WTC11 (cell line): ENCODE measurements at places on chromosomes 7 and 10.

- no peak for DNase-seq
Measured at GRCh38 chr10:17064435-17064834, 65.2 kb downstream of the CUBN start.

DNA sequence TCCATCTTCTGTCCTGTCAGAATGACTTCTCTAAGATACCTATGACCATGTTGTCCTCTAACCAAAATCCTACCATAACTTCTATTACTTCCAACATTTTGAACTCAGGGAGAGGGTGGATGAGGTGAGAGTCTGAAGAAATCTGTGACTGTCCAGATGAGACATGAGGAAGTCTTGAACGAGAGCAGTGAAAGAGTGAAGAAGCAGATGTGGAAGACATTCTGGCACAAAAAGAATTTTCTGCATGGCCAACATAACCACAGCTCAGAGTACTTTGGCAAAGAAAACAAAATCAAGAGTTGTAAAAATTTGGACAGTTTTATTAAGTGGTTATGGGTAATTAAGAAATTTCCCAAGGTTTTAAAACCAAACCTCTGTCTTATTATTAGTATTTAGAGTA lies 141.6 kb downstream of the CPEB3 start:
- DNase-seq = no peak

- DNase-seq = no peak
Measured at GRCh38 chr7:55044791-55045190, 26.0 kb downstream of the EGFR start.

DNA sequence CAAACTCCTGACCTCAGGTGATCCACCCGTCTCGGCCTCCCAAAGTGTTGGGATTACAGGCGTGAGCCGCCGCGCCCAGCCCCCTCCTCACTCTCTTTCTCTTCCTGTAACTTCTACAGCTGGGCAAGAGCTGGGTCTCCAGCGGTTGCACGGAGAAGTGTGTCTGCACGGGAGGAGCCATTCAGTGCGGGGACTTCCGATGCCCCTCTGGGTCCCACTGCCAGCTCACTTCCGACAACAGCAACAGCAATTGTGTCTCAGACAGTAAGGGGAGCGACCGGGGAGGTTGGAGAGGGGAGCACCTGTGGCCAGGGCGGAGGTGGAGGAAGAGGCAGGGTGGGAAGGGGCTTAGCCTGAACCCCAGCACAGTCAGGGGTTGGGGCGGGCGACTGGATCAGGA lies 41.4 kb downstream of the EPHB4 start:
- peak; percentile 45 for DNase-seq

GRCh38 chr7:51772190-51772589 lies 455.6 kb upstream of the COBL start:
- DNase-seq = no peak

DNA sequence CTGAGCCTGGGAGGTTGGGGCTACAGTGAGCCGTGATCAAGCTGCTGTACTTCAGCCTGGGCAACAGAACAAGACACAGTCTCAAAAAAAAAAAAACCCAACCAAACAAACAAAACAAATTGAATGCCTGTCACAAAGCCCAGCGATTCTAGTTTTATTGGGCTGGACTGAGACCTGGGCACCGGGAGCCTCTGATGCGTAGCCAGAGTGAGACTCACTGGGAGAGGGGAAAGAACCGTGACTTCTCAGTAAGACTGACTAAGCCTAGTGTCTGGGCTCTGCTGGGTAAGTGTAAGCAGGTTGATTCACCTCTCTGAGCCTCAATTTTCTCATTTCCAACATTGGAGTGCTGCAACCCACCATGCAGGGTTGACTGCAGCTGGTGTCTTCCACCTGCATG lies 10.1 kb upstream of the LEP start:
- DNase-seq = no peak

GRCh38 chr10:130807096-130807495 lies 504.4 kb downstream of the TCERG1L start:
- no peak for DNase-seq

DNA sequence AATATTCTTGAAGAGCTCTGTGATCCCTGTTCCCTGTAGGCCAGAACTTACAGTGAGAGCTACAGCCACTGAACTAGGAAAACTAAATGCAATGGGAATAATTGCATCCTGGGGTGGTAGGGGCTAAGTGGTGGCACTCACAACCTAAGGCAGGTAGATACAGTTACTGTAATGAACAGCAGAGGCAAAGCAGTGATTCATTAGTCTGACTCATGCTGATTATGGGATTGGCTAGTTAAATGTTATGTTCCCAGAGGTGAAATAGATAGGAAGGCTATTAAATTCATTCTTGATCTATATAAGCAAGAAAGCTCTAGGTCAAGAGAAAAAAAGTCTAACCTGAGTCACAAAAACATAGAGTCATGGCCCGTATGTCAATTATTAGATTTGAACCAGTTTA lies 173.1 kb upstream of the MALRD1 start:
- no peak for DNase-seq

- DNase-seq = no peak
Measured at GRCh38 chr7:139702313-139702731, 75.5 kb downstream of the HIPK2 start.

- DNase-seq = no peak
Measured at GRCh38 chr7:46315891-46316290, 394.8 kb upstream of the IGFBP3 start.

GRCh38 chr7:128939861-128940410 lies 2.2 kb downstream of the IRF5 start:
- no peak for DNase-seq

GRCh38 chr7:138072726-138073125 lies 3.5 kb upstream of the AKR1D1 start:
- peak; percentile 16 for DNase-seq

DNA sequence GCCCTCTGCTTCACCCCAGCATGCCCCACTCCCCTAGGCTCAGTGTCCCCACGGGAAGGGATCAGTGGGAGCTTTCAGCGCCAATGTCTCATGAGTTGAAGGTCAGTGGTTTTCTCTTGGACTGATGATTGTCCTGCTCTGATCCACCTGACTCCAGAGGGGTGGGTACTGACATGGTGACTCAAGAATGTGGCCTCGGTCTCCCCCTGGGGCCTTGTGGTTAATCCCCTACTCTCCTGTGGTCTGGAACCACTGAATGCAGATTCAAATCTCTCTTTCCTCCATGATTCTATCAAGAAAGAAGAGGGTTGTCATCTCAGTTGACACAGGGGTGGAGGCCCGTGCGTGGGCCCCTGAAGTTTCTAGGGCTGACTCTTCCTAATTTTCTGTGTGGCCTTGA lies 176.9 kb downstream of the RPS24 start:
- DNase-seq = no peak

DNA sequence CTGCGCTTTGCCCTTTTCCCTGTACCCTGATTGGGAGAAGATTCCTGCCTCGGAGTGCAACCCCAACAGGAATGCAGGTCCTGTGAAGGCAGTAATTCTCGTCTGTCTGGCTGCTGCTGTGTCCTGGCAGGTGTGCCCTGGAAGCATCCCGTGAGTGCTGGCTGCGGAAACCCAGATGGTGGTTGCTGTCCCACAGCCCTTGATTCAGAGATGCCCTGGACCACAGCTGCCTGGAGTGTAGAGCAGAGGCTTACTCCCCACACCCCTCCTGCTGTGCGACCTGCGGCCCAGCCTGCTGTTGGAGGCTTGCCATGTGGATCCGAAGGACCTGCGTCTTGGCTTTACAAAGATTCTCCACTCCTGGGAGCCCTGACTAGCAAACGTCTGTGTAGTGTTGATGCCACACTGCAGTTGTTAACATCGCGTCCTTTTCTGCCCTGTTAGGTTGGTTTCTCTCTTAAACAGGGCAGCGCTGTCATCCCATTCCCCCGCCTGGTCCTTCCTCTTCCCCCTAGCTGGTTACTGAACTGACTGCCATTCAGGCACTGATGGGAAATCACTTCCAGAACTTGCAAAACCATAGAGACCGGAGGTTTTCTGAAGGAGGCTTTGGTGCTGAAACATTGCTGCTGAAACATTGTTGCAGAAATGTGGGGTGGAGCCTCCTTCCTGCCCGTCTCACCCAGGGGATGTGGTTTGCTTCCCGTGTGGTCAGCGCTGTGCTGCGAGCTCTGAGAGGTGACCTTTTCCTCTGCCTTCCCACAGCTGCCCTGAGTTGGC lies 53.3 kb downstream of the DNAJB6 start:
- DNase-seq = no peak

- DNase-seq = no peak
Measured at GRCh38 chr10:133139551-133140065, 20.4 kb upstream of the KNDC1 start.

- DNase-seq = no peak
Measured at GRCh38 chr7:106216923-106217542, 67.8 kb downstream of the NAMPT start.

DNA sequence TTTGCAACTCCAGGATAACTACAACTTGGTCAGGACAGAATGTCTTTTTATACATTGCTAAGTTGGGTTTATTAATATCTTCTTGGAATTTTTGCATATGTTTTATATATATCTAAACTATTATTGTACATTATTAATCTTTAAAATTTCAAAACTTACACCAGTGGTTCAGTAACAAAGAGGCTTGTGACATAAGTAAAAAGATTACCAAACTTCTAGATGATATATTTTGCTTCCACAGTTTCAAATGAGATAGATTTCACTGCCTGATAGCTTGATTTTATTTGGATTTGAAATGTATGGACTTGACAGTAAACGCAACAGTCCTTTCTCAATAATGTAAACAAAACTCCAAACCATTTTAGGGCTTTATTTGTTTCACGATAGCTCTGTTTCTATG lies 701.2 kb upstream of the IGFBP3 start:
- DNase-seq = no peak

DNA sequence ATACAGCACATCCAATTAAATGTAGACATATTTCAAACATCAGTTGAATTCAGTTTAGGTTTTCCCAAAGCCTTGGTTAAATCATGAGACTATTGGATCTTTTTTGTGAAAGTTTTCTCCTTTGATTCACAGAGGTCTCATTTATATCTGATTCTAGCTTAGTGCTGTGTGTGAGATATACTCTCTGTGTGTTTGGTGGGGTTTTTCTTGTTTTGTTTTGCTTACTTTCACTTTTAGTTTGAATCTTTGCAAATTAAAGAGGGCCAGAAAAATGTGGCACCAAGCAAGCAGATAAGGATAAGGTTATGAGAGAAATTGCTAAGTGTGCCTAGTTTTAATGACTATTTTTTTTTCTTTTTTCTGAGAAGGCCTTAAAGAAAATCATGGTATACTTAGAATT lies 12.6 kb upstream of the OR6B1 start:
- no peak for DNase-seq

DNA sequence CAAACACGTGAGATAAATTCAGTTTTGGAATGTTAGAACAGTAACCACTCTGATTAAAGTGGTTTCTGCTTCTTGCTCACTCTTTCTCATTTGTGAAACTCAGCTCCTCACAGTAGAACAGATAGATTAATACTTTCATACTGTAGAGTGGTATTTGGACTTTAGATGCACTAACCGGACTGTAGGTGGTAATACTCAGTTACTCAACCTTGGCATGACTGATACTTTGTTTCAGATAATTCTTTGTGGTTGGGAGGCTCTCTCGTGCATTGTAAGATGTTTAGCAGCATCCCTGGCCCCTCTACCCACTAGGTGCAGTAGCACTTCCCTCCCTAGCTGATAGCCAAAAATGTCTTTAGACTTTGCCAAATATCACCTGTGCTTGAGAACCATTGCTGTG lies 37.6 kb downstream of the MCU start:
- DNase-seq = no peak

- DNase-seq = peak; percentile 21
Measured at GRCh38 chr10:127695431-127695830, 41.6 kb upstream of the FOXI2 start.
